Naive B cell (primary cell): ENCODE measurements at places on chromosomes 13 and 19. TPM values are rescaled to one million over a fixed set of nuclear protein-coding genes. Genes with fewer than 3 reads are reported as not detected.

WASF3 gene
- polyA plus RNA-seq, result not detected

FAM216B gene
- not detected for polyA plus RNA-seq

ATP4B gene
- not detected for polyA plus RNA-seq

DNA sequence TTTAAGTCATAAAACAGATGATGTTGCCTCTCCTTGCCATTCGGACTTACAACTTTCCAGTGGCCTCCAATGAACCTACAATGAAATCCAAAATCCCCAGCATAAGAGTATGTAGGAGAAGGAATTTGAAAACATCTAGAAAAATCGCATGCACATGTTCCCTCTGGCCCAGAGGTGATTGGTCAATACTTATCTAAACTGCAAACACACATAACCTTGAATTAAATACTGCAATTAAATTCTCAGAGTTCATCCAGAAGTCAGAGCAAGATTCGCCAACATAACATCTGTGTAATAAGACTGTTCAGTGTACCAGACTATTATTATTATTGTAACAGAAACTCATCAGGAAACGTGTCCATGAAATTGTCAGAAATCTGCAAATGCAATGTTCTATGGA is 82.2 kb upstream of the USP29 start:
- H3K4me1 ChIP-seq, result no peaks in the 10 kb centered on the region
- no peak overlapping the region for H3K4me3 ChIP-seq
- no peak for DNase-seq
- H3K27ac ChIP-seq, result no peak overlapping the region
- H3K27me3 ChIP-seq, result no peaks in the 10 kb centered on the region

GRCh38 chr19:34067861-34068271 is 104.4 kb upstream of the LSM14A start:
- no peaks in the 10 kb centered on the region for H3K36me3 ChIP-seq
- no peaks in the 10 kb centered on the region for H3K4me1 ChIP-seq
- no peak overlapping the region for H3K27ac ChIP-seq
- no peak for DNase-seq

GRCh38 chr19:16801600-16802013 is 27.6 kb upstream of the SIN3B start:
- peaks cover 3% of the 10 kb centered on the region for H3K36me3 ChIP-seq
- H3K27ac ChIP-seq, result peak overlapping the region; percentile 69
- peaks cover 29% of the 10 kb centered on the region for H3K4me1 ChIP-seq
- no peak for DNase-seq

- no peaks in the 10 kb centered on the region for H3K36me3 ChIP-seq
- no peak overlapping the region for H3K27ac ChIP-seq
- peaks cover 4% of the 10 kb centered on the region for H3K27me3 ChIP-seq
Measured at GRCh38 chr19:29303069-29303718, 90.2 kb upstream of the UQCRFS1 start.

- H3K27me3 ChIP-seq, result no peaks in the 10 kb centered on the region
- H3K4me1 ChIP-seq, result no peaks in the 10 kb centered on the region
- no peaks in the 10 kb centered on the region for H3K36me3 ChIP-seq
- DNase-seq, result no peak
Measured at GRCh38 chr13:24385902-24386301, 76.5 kb downstream of the C1QTNF9 start.

GRCh38 chr19:16368385-16369305 is 44.0 kb downstream of the KLF2 start:
- H3K36me3 ChIP-seq, result no peaks in the 10 kb centered on the region
- peaks cover 34% of the 10 kb centered on the region for H3K4me1 ChIP-seq
- H3K27ac ChIP-seq, result no peak overlapping the region
- no peak overlapping the region for H3K4me3 ChIP-seq

GRCh38 chr19:16455489-16455888 is 16.3 kb downstream of the EPS15L1 start:
- H3K27ac ChIP-seq, result no peak overlapping the region
- no peak for DNase-seq
- H3K4me1 ChIP-seq, result peaks cover 42% of the 10 kb centered on the region
- no peak overlapping the region for H3K4me3 ChIP-seq

DNA sequence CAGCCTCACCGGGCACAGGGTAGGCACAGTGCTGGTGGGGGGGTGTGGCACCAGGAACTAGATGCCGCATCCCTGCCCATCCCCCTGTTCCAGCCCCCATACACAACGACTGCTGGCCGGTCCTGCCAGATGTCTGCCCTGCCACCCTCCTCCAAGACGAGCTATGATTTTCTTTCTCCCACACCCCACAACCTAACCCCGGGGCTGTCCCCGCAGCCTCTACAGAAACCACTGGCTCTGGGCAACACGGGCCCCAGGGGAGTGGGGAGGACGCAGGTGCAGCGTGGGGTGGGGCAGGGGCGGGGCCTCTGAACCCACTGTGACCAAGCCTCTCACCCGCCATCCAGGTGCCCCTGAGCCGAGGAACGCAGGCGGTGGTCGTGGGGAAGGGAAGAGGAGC is 15.5 kb downstream of the PGLS start:
- DNase-seq, result peak; percentile 86
- H3K27me3 ChIP-seq, result no peaks in the 10 kb centered on the region
- peaks cover 13% of the 10 kb centered on the region for H3K36me3 ChIP-seq
- peak overlapping the region; percentile 94 for H3K4me3 ChIP-seq

GRCh38 chr19:9427941-9428340 is 7.4 kb downstream of the ZNF266 start:
- H3K27ac ChIP-seq, result no peak overlapping the region
- H3K36me3 ChIP-seq, result peaks cover 48% of the 10 kb centered on the region
- H3K4me1 ChIP-seq, result peaks cover 17% of the 10 kb centered on the region
- H3K27me3 ChIP-seq, result no peaks in the 10 kb centered on the region

GRCh38 chr13:110168999-110169933 is 137.7 kb downstream of the COL4A1 start:
- no peak overlapping the region for H3K4me3 ChIP-seq
- no peaks in the 10 kb centered on the region for H3K36me3 ChIP-seq
- DNase-seq, result no peak

- no peak overlapping the region for H3K27ac ChIP-seq
- no peak for DNase-seq
- no peaks in the 10 kb centered on the region for H3K4me1 ChIP-seq
- no peaks in the 10 kb centered on the region for H3K27me3 ChIP-seq
Measured at GRCh38 chr19:19691683-19692082, 23.0 kb downstream of the ZNF101 start.

DNA sequence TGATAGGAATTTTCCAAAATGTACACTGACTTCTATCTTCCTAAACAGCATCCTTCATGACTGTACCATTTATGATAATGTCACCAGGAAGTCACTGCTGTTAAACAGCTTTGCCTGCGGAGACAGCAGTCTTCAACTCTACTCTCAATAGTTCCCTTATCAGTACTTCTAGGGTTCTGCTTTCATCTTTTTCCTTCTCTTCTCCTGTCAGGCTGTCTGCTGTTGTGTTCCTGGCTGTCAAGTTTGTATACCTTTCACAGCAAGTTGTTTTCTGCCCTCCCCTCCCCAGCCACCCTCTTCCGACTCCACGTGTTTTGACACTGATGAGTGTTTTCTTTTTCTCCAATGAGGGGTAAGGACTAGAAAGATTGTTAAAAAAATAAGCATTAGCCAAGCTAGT is 2.2 kb downstream of the UPF3A start:
- H3K4me3 ChIP-seq, result peak overlapping the region; percentile 81
- H3K27ac ChIP-seq, result no peak overlapping the region
- DNase-seq, result no peak
- peaks cover 31% of the 10 kb centered on the region for H3K4me1 ChIP-seq
- H3K27me3 ChIP-seq, result no peaks in the 10 kb centered on the region
- peaks cover 13% of the 10 kb centered on the region for H3K36me3 ChIP-seq
